ENCODE measurements at places on chromosomes 12 and 14.
A peak's percentile ranks its signal among the peaks of the same experiment; 100 is the strongest.

- DNase-seq, result no peak
These were observed 6.1 kb upstream of the HELB start for GRCh38 chr12:66296176-66296683.

DNA sequence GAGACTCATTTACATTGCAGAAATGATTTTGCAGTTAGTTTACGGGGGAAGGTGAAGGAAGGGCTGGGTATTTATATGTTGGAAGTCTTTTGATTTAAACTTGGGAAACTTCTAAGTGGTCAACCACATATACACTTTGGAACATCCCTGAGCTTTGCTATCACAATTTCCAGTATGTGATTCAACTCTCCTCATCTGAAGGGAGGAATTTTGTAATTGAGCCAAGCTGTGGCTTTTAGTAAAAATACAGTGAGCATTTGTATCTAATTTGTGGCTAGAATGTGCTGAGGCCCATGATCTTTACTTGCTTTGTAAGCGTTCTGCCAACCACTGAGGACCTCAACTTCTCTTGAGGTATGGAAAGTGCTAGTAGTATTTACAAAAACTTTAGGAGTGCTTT is 235.0 kb upstream of the PDZRN4 start:
- no peak for DNase-seq

DNA sequence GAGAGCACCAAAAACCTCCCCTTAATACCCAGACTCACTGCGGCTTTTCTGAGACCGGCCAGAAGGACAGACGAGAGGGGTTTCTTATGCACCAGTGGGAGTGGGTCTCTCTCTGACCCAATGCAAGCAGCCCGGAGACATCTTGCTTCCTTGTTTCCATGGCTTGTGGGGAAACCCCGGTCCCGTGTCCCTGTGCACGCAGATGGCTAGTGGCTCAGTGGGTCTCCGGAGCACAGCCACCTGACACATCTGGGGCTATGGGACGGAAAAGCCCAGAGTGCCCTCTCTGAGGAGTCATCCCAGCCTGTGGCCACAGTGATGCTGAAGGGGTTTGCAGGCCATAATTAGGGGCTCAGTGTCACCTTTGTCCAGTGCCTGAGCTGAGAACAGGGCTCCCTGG is 197.6 kb downstream of the PHETA1 start:
- no peak for DNase-seq

DNA sequence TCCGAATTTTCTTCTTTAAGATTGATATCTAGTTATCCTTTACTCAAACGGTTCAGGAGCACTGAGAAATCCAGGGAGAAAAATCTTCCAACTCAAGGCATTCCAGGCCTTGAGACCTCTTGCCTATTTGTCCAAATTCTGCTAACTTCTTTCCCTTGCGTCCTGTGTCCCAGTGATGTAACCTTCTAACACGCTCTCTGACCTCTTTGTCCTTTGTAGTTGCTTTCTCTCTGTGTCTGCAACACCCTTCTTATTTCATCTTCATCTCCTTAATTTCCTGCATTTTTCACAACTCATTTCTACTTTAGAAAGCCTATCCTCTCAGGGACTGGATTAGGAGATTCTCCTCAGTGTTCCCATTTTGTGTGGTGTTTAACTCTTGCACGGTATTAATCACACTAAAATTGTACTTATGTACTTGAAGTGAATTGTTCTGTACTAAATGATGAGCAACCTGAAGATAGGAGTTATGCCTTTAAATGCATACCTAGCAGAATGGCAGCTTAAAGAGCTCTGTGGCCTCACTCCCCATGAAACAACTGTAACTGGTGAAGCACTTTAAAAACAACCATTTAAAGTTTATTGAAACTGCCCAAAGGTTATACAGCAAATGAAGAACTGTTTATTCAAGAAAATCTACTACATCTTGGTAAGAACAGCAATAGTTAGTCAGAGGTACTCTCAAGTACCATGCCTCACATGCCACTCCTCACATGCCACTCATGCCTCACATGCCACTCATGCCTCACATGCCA is 7.4 kb upstream of the SNAPC1 start:
- DNase-seq, result no peak

DNA sequence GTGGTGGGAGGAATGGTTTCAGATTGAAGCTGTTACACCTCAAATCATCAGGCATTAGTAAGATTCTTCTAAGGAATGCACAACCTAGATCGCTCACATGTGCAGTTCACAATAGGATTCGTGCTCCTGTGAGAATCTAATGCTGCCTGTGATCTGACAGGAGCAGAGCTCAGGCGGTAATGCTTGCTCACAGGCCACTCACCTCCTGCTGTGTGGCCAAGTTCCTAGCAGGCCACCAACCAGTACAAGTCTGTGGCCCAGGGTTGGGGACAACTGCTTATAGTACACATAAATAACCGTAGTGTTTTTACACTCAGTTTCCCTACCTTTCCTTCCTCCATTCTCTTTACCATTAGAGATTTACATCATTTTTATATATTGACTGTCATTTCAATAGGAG is 121.4 kb downstream of the SLCO1B3 start:
- DNase-seq, result no peak

- DNase-seq, result no peak
These were observed 418.8 kb downstream of the BCL11B start for GRCh38 chr14:98853063-98853729.

- DNase-seq, result peak; percentile 28
These were observed 1.8 kb downstream of the GLI1 start for GRCh38 chr12:57461276-57461916.

DNA sequence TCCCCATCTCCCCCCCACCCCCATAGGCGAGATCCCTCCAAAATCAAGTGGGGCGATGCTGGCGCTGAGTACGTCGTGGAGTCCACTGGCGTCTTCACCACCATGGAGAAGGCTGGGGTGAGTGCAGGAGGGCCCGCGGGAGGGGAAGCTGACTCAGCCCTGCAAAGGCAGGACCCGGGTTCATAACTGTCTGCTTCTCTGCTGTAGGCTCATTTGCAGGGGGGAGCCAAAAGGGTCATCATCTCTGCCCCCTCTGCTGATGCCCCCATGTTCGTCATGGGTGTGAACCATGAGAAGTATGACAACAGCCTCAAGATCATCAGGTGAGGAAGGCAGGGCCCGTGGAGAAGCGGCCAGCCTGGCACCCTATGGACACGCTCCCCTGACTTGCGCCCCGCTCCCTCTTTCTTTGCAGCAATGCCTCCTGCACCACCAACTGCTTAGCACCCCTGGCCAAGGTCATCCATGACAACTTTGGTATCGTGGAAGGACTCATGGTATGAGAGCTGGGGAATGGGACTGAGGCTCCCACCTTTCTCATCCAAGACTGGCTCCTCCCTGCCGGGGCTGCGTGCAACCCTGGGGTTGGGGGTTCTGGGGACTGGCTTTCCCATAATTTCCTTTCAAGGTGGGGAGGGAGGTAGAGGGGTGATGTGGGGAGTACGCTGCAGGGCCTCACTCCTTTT is 2.7 kb downstream of the GAPDH start:
- no peak for DNase-seq

DNA sequence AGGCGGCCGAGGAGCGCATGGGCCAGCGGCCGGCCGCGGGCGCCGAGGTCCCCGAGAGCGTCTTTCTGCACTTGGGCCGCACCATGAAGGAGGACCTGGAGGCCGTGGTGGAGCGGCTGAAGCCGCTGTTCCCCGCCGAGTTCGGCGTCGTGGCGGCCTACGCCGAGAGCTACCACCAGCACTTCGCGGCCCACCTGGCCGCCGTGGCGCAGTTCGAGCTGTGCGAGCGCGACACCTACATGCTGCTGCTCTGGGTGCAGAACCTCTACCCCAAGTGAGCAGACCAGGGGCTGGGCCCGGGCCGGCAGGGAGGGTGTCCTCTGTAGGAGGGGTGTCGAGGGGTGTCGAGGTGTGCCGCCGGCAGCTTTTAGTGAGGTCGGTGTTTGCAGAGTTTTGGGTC is 4.1 kb downstream of the TNFAIP2 start:
- no peak for DNase-seq

GRCh38 chr12:39367494-39367893 is 75.4 kb downstream of the KIF21A start:
- DNase-seq, result no peak

DNA sequence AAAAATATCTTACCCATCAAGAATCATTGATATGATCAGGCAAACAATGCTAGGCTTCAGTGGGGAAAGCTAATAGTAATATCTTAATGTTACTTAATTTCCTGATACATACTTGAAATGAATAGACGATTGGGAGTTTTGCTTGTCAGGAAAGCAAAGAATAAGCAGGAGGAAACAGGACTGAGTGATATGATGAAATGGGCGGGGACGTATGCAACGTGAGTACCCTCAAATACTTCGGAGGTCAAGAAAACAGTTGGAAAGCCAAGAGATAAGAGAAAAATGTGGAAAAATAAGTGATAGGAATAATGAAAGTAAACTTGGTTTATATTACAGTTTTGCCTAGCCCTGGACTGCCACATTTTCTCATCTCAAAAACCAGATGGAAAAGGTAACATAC is 49.2 kb downstream of the METTL25 start:
- DNase-seq, result no peak

- no peak for DNase-seq
These were observed 413 bp downstream of the LRP6 start for GRCh38 chr12:12266389-12266872.

- DNase-seq, result peak; percentile 46
These were observed 127.7 kb upstream of the MAX start for GRCh38 chr14:65229748-65230728.

GRCh38 chr14:102784892-102785594 is 7.8 kb downstream of the TRAF3 start:
- no peak for DNase-seq

- no peak for DNase-seq
These were observed 133.1 kb downstream of the PRIMA1 start for GRCh38 chr14:93655078-93655750.

- no peak for DNase-seq
These were observed 263.6 kb upstream of the SYT10 start for GRCh38 chr12:33703221-33703620.

GRCh38 chr12:76303365-76303764 is 44.9 kb downstream of the BBS10 start:
- DNase-seq, result no peak

DNA sequence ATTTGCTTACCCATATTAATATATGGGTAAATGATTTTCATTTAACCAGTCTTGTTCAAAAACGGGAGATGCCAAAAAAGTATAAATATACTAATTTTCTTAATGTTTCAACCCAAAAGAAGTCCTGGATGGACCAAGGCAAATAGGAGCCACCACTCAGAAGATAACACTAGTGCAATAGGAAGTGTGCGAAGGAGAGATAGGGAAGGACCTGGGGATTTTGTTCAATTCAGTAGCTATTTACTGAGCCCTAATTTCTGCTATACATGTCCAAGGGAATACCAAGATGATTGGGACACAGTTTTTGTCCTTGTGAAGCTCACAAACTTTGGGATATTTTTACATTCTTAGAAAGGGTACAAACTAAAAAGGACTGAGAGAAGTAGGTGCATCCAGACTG is 1.5 kb downstream of the CMAS start:
- no peak for DNase-seq

DNA sequence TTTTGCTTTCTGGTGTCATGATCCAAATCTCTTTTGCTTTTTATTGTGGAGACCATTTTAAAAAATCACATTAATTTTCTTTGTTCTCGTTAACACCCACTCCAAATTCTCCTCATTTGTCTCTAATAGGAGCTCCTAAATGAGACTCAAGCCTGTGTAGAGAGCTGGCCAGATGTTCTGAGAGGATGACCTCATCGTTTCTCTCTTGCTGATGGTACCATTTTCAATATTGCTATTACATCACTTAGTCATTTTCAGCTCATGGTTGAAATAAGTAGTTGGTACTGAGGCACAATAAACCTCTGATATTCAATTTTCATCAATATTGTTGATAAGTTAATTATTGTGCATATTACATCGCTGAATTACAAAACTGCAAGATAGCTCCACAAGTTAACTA is 31.5 kb downstream of the SPTB start:
- no peak for DNase-seq

- DNase-seq, result no peak
These were observed 10.0 kb downstream of the SFSWAP start for GRCh38 chr12:131720921-131721320.

GRCh38 chr14:99315197-99315596 is 43.2 kb upstream of the BCL11B start:
- no peak for DNase-seq
